ENCODE measurements at places on chromosomes 3 and 15. TPM values are rescaled to one million over a fixed set of nuclear protein-coding genes. Genes with fewer than 3 reads are reported as not detected.

The GOLGA6D gene
- not detected for total RNA-seq

The CD200 gene
- total RNA-seq: 1.4 TPM

The ARNT2 gene
- not detected for total RNA-seq

The ATP10A gene
- total RNA-seq: not detected

The ZNF80 gene
- total RNA-seq: not detected

The EFCC1 gene
- total RNA-seq: 0.73 TPM

The CCR8 gene
- total RNA-seq: not detected

The SLC12A1 gene
- not detected for total RNA-seq

The SMCO1 gene
- total RNA-seq: not detected

The LMCD1 gene
- total RNA-seq: 14.1 TPM

The LACTB gene
- 28.8 TPM for total RNA-seq

The BFSP2 gene
- total RNA-seq: not detected

The EPHA3 gene
- 0.07 TPM for total RNA-seq

The FBXW12 gene
- total RNA-seq: not detected

The LRRC34 gene
- 3.2 TPM for total RNA-seq

The LIPC gene
- 0.07 TPM for total RNA-seq

The ADPRH gene
- total RNA-seq: 14.5 TPM

The DAPK2 gene
- total RNA-seq: 4.0 TPM

The PLXNB1 gene
- total RNA-seq: 9.3 TPM

The POPDC2 gene
- 0.10 TPM for total RNA-seq

The TUSC7 gene
- not detected for total RNA-seq

The MYLK gene
- total RNA-seq: 92.5 TPM

The TMC3 gene
- not detected for total RNA-seq

The CP gene
- total RNA-seq: not detected

The EFL1 gene
- total RNA-seq: 23.5 TPM

The IQCB1 gene
- total RNA-seq: 10.0 TPM

The SNRPN gene
- 50.2 TPM for total RNA-seq

The CYP1A2 gene
- total RNA-seq: not detected

The SEMA3G gene
- total RNA-seq: 3.5 TPM

The PRRT3 gene
- 1.5 TPM for total RNA-seq

The CYP8B1 gene
- total RNA-seq: not detected

The SKOR1 gene
- not detected for total RNA-seq

The RMDN3 gene
- total RNA-seq: 23.1 TPM

The MUSTN1 gene
- total RNA-seq: not detected

The HYAL1 gene
- total RNA-seq: 9.8 TPM

The FGF12 gene
- 7.3 TPM for total RNA-seq

The ALDH1A2 gene
- 2.3 TPM for total RNA-seq

Measured in mammary microvascular endothelial cell (primary cell).